ENCODE measurements at places on chromosomes 7 and 10. TPM values are rescaled to one million over a fixed set of nuclear protein-coding genes. Genes with fewer than 3 reads are reported as not detected.

DNA sequence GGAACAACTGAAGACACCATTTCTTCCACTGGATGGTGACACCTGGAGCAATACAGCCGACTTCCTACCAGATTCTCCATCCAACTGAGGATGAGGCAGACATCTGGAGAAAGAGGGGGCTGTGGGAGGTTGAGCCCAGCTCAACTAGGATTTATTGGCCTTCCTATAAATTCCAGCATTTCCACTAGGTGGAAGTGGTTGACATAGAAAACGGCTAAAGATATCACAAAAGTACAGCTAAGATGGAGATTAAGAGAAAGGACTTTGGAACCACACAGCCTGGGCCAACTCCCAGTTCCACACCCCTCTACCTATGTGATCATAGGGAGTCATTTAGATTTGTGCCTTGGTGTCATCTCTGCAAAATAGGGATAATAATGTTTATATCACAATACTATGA is 61.3 kb upstream of the CAV2 start:
- peaks cover 5% of the 10 kb centered on the region for H3K4me1 ChIP-seq
- no peak overlapping the region for H3K27ac ChIP-seq
- H3K36me3 ChIP-seq: no peaks in the 10 kb centered on the region
- no peak overlapping the region for H3K4me3 ChIP-seq

- H3K4me3 ChIP-seq: no peak overlapping the region
- H3K4me1 ChIP-seq: no peaks in the 10 kb centered on the region
- H3K36me3 ChIP-seq: no peaks in the 10 kb centered on the region
Observed at GRCh38 chr10:133131734-133132472, 28.1 kb upstream of the KNDC1 start.

The MRPS16 gene
- total RNA-seq: 59.6 TPM

DNA sequence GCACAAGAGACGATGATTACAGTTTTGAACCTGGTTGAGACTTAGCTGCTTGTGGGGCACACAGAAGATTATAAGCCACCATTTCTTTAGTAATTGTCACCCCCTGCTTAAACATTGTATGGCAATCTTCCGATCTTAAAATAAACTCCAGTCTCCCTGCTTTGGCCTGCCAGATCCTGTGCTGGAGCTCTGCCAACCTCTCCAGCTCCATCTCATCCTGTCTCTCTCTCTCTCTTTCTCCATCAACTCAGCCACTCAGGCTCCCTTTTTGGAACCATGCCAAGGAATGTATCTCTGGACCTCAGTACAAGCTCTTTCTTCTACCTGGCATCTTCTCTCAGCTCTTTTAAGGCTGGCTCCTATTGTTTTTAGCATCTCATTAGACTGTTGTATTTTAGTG is 1053.2 kb downstream of the REEP3 start:
- no peaks in the 10 kb centered on the region for H3K4me1 ChIP-seq
- no peaks in the 10 kb centered on the region for H3K36me3 ChIP-seq
- no peak for DNase-seq
- H3K27ac ChIP-seq: no peak overlapping the region
- no peak overlapping the region for H3K4me3 ChIP-seq

The HECW1 gene
- total RNA-seq: 5.0 TPM

The TRIM4 gene
- total RNA-seq: 56.1 TPM

The TMEM130 gene
- 84.6 TPM for total RNA-seq

The BCL7B gene
- 91.1 TPM for total RNA-seq

Data from testis (tissue), 5 donors.